Esophagus muscularis mucosa (tissue), 4 donors: ENCODE measurements at places on chromosomes 2 and 18. TPM values are rescaled to one million over a fixed set of nuclear protein-coding genes. Genes with fewer than 3 reads are reported as not detected.

- no peak for DNase-seq
Measured at GRCh38 chr18:10670856-10671255, 145.0 kb downstream of the NAPG start.

- no peak for DNase-seq
Measured at GRCh38 chr2:62740221-62740620, 34.7 kb downstream of the EHBP1 start.

DNA sequence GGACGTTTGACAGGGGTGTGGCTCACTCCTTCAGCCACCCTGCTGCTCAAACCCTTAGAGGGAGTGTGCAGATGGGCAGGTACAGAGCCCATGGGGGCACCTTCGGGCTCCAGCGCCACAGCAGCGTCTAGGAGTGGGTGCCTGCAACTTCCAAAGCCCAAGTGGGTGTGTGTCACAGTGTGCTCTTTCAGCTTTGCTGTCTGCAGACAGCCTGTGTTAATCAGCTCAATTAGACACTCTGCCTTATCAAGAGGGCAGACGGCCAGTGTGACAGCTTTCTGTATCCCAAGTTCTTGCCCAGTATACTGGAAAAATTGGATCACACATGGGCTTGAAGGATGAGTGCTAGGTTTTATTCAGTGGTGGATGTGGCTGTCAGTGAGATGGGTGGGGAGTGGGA, 96.7 kb downstream of the AP1S3 start:
- DNase-seq = no peak

CD28 gene
- 0.23 TPM for total RNA-seq

INO80B gene
- total RNA-seq = 16.6 TPM

GRCh38 chr2:173058097-173058496, 17.5 kb upstream of the MAP3K20 start:
- no peak for DNase-seq

CMPK2 gene
- 3.3 TPM for total RNA-seq

DNA sequence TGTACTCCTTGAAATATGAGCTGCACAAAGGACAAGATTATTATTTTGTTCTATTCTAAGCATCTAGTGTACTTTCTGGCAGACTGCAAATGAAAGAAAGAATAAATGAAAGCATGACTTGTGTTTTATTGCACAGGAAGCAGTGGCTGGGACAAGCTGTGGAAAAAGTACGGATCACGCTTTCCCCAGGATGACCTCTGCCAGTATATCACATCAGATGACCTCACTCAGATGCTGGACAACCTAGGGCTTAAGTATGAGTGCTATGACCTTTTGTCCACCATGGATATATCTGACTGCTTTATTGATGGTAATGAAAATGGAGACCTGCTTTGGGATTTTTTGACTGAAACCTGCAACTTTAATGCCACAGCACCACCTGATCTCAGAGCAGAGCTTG, 49.4 kb downstream of the HNMT start:
- DNase-seq = no peak

B4GALT6 gene
- 10.6 TPM for total RNA-seq

ZSWIM2 gene
- not detected for total RNA-seq

PUS10 gene
- 3.2 TPM for total RNA-seq

DNA sequence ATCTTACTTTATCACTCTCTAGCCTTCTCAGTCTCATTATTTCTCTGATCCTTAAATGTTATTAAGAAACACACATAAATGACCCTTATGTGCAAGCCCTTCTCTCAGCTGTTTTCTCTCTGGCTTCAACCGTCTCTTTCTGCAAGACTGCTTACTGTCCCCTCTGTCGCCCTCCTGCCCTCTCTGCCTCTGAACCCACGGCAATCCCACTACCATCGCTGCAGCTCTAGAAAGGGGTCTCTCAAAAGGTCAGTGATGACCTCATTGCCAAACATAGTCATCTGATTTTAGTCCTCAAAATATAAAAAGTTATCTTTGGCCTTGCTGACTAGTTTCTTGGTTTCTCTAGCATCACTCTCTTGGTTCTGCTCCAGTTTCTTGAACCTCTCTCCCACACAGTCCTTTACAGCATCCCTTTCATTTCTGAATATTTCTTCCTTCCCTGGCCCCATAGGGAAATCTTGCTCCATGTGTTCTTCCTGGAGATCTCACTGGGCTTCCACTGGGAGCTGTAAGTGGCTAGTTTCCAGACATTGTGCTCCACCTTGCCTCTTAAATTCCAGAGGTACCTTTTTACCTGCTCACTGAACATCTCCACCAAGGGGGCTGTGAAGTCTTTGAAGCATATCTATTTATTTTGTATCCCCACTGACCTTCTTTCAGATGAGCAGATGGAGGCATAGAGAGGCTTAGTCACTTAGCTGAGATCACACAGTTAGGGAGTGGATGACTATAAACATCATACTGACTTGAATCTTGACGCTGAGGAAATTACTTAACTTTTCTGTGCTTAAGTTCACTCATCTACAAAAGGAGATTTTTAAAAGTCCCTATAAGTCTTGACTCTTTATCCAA, 96.2 kb downstream of the PDE1A start:
- no peak for DNase-seq

DNA sequence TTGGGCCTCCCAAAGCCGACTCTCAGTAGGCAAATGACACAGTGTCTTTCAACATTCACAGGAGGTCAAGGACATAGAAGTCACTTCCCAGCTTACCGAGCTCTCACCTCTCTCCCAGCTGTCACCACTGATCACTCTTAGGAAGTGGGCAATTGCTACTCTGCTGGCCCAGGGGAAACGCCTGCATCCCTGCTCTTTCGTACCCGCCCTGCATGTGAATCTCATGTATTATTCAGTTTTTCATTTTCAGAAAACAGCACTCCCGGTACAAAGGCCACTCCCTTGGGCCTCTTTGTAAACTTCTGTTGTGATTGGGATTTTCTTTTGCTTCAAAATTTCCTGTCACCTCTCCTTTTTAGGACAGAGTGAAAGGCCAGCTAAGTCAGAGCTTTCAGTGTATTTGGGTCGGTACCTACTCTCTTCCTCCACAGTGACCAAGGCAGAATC, 15.4 kb downstream of the MRPL44 start:
- DNase-seq = no peak

DNA sequence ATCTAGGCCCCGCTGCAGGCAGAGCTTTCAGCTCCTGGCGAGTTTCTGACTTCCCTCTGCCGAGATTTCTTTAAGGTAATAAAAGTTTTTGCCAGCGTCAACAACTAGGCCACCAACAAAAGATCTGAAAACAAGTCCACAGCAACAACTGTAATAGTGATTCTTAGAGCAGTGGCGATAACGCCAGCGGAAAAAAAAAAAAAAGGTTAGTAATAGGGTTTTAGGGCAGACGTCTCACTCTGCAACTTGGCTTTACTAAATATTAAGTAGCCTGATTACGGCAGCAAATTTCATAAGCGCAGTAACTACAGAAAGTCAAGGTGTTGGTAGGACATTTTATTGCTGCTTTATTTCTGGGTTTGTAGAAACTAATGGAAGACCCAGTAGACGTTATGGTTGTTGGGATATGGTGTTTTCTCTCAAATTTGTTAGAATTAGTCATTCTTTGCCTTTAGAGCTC, 481 bp downstream of the SLC30A6 start:
- DNase-seq = no peak

DNA sequence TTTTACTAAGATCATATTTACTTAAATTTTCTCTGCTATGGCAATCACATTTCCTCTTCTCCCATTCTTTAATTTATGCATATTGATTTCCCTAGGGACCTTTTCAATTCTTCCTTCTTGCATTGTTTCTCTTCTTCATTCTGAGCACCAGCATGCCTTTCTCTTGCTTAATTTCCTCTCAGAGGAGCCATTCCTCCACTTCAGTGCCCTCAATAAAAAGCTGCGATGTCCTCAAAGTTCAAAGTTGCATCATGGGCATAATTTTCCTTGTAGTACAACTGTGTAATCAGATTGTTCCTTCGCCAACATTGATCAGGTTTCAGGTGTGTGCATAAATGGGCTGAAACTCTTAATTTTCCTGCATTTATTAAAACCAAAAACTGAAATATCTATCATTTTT, 21.8 kb upstream of the CD226 start:
- no peak for DNase-seq

CROCC2 gene
- not detected for total RNA-seq

OSGEPL1 gene
- 2.6 TPM for total RNA-seq

DNA sequence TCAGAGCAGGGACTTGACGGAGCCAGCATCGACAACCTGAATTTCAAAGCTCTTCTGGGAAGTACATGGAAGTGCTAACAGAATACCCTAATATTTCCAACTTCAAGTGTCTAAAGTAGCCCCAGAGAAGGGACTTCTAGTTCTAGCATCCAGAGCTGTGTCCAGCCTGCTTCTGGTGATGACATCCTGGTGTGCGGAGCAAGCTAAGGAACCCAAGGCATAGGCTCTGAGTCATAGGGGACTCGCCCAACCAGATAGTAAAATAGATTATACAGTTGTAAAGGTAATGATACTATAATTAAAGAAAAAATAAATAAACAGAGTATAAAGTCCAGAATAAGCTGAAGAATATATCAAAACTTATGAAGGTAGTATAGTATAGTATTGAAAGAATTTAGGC, 108.1 kb upstream of the SERPINE2 start:
- no peak for DNase-seq

KCMF1 gene
- 64.8 TPM for total RNA-seq

RANBP2 gene
- total RNA-seq = 66.4 TPM

CRACDL gene
- 1.7 TPM for total RNA-seq

DNA sequence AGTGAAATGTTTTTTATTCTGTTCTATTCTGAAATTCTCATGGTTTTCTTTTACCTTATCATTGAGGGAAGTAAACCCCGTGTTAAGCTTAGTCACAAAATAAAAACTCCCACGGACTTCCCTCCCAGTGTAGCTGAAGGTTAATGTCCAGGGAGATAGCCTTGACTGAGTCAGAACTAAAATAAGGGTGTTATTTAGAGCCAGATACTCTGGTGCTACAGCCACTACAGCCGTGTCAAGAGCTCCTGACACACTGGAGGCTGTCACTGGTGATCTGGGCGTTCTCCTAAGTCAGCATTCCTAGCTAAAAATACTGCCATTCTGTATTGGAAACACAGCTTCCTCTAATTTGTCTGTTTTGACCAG, 82.0 kb upstream of the RANBP2 start:
- no peak for DNase-seq

CFAP65 gene
- total RNA-seq = not detected

- no peak for DNase-seq
Measured at GRCh38 chr2:172091761-172092566, 6.7 kb downstream of the DLX1 start.
